ENCODE measurements at places on chromosomes 1 and 21.

- no peak for DNase-seq
These were observed 176.3 kb upstream of the ZNHIT6 start for GRCh38 chr1:85884372-85885035.

GRCh38 chr1:197464044-197464443, 196.0 kb downstream of the CRB1 start:
- no peak for DNase-seq

DNA sequence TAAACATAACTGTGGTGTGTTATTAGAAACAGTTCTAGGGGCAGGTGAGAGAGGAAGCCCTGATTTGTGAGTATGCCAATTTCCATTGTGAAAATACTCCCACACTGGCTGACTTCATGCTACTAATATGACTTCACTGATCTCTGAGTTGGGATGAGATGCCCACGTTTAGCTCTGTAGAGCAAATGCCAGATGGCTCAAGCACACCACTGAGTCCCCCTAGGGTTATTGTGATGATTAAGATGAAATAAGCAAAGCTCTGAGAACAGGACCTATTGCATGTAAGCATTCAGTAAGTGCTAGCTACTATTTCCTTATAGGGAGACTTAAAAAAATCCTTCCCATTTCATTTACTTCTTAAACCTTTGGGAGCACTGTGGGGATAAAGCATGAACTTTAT, 117.6 kb downstream of the CENPF start:
- no peak for DNase-seq

- DNase-seq, result no peak
These were observed 1.3 kb downstream of the NCMAP start for GRCh38 chr1:24557220-24557619.

DNA sequence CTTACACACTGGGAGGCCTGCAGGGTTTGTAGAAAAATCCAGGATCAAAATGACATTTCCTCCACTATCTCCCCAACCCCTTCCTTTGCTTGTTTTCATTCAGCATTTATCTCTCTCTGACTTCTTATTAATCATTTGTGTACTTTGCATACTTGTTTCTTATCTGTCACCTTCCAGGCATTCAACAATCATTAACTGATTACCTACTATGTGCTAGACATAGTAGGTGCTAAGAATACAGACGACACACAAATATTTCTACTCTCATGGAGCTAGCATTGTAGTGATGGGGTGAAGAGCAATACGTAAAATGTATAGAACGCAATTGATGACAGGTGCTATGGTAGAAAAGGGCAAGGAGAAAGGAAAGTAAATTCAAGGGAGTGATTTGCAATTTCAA, 20.9 kb downstream of the TRABD2B start:
- no peak for DNase-seq

Data from B cell (primary cell).